Esophagus muscularis mucosa (tissue), 4 donors: ENCODE measurements at places on chromosomes 5 and 9. TPM values are rescaled to one million over a fixed set of nuclear protein-coding genes. Genes with fewer than 3 reads are reported as not detected.

DNA sequence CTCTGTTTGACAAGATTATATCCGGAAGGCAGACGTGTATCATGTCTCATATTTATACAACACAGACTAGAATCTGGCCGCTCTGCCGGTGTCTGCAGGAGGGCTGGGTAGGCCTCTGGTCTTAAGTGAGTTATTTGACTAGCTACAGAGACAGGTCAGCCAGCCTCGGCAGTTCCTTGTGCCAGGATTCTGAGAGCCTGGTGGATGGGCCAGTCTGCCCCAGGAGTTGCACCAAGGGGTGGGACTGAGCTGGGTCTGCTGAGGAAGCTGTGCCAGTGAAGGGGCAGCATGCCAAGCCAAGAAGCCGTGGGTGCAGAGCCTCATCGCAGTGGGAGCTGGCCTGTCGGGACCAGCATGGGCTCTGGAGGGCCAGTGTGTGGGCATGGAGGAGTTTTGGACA, 7.1 kb downstream of the SNX18 start:
- H3K4me1 ChIP-seq = peaks cover 77% of the 10 kb centered on the region
- peak; percentile 91 for DNase-seq
- H3K36me3 ChIP-seq = no peaks in the 10 kb centered on the region
- no peaks in the 10 kb centered on the region for H3K27me3 ChIP-seq
- peak overlapping the region; percentile 66 for H3K27ac ChIP-seq
- peak overlapping the region; percentile 15 for H3K4me3 ChIP-seq

GRCh38 chr9:121893786-121894185, 199.3 kb downstream of the TTLL11 start:
- H3K4me3 ChIP-seq = no peak overlapping the region
- no peak for DNase-seq
- H3K36me3 ChIP-seq = no peaks in the 10 kb centered on the region
- peaks cover 7% of the 10 kb centered on the region for H3K4me1 ChIP-seq
- H3K27me3 ChIP-seq = no peaks in the 10 kb centered on the region

DNA sequence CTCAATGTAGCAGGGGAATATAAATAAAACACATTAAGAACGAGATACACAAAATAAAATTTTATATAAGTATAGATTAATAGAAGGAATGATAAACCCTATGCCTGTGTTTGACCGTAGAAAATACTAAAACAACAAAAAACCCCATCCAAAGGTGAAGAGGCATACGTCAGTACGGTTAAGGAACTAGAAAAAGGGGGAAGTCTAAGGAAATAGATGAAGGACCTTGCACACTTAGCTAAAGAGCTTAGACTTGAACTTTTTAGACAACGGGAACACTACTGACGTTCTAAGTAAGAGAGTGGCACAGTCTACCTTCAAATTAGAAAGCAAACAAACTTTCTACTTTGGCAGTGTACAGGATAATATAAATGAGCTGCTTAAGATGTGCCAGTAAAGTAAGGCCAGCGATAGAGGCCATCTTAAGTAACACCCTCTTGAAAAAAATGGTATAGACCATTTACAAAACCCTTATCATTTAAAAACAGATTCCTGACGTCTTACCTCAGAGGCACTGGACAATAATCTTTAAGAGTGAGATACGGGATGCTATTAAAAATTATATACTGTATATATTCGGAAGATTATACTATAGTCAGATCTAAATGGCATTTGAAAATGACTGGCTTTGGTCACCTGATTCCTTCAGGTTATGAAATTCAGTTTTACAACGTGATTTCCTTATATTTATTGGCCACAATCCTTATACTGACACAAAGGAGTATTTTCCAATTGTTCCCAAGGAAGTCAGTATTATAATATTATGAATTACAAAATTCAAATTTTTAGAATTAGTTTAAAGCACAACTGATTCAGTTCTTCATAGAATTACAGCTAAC, 8.5 kb downstream of the PANK3 start:
- H3K27ac ChIP-seq = no peak overlapping the region
- H3K36me3 ChIP-seq = peaks cover 28% of the 10 kb centered on the region
- no peak for DNase-seq

SOWAHA gene
- 0.17 TPM for total RNA-seq
